Tibial nerve (tissue), 4 donors: ENCODE measurements at places on chromosomes 16 and 17. TPM values are rescaled to one million over a fixed set of nuclear protein-coding genes. Genes with fewer than 3 reads are reported as not detected.

The DPEP1 gene
- total RNA-seq, result 2.5 TPM

The ALOX15B gene
- 14.4 TPM for total RNA-seq

The HLF gene
- 19.5 TPM for total RNA-seq

The MYH8 gene
- not detected for total RNA-seq

The TP53TG3F gene
- not detected for total RNA-seq

The VWA3A gene
- total RNA-seq, result not detected

DNA sequence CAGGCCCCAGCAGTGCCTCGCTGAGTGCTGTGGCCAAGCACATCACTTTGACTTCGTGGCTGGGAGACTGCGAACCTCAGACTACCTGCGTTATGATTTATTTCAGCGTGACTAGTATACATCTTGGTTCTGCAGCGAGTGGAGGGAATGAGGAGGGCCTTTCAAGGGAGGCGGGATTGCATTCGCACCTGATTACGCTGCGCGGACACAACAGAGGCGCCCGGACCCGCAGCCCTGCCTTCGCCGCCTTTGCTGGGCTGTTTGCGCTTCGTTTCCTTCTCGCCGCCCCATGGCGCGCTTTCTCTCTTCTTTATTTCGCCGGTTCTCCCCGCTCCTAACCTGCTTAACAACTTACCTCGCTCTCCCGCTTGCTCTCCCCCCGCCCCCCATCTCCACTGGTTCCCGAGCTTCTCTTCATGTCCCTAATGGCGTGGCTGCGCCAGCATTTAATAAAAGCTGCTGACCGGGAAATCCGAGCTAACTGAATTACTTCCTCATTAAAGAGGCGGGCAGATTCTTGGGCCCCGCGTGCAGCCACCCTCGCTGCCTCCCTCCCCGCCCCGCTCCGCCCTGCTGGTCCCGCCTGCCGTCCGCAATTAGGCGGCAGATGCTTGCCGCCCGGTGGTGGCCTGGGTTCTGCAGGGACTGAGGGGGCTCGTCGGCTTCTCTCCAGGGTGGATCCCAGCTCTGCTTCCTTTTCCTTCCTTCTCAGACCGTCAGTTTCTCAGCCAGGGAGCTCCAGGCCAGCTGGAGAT, 257.6 kb upstream of the SDK2 start:
- H3K4me1 ChIP-seq, result no peaks in the 10 kb centered on the region
- peak; percentile 21 for DNase-seq
- no peaks in the 10 kb centered on the region for H3K27me3 ChIP-seq
- no peaks in the 10 kb centered on the region for H3K36me3 ChIP-seq
- H3K4me3 ChIP-seq, result no peak overlapping the region

DNA sequence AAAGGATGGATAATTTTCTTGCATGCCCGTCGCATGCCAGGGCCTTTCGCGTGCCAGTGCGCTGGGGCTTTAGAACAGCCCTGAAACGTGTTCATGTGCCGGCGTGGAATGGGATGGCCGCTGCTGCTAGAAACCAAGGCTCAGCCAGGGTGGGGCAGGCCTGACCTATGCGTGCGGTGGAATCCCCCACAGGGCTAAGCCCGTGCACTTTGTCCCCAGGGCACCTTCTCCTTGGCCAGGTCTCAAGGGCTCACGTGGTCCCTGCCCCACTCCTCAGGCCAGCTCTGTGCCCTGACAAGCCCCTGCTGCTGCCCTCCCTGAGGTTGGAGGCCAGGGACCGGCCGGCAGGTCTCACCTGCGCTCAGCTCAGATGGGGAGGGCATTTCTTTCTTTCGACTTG, 13.1 kb upstream of the RNF213 start:
- H3K4me1 ChIP-seq, result no peaks in the 10 kb centered on the region
- no peak overlapping the region for H3K4me3 ChIP-seq
- no peak overlapping the region for H3K27ac ChIP-seq
- H3K27me3 ChIP-seq, result no peaks in the 10 kb centered on the region
- DNase-seq, result no peak

DNA sequence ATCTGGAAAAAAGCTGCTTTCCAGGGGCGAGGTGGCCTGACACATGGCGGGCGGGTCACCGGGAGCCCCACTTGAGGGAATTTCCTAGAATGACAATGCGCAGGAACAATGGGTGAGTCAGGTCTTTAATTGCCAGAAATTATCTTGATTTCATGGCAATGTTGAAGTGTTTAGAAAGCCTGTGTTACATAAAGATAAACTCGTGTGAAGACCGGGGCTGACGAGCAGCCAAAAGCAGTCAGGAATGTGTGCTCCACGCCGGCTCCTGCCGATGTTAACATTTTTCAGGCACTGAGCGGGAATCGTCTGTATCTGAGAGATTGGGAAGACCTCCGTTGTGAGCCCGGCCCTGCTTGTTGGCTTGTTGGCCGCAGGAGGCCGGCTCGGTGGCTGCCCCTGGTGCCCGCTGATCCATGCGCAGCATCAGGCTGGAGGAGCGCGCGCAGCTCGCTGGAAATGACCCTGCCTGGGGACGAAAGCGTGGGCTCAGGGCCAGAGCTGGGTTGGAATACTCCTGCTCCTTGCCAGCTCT, 353.1 kb downstream of the FOXL1 start:
- no peak overlapping the region for H3K27ac ChIP-seq
- H3K27me3 ChIP-seq, result no peaks in the 10 kb centered on the region
- H3K36me3 ChIP-seq, result no peaks in the 10 kb centered on the region
- DNase-seq, result no peak

DNA sequence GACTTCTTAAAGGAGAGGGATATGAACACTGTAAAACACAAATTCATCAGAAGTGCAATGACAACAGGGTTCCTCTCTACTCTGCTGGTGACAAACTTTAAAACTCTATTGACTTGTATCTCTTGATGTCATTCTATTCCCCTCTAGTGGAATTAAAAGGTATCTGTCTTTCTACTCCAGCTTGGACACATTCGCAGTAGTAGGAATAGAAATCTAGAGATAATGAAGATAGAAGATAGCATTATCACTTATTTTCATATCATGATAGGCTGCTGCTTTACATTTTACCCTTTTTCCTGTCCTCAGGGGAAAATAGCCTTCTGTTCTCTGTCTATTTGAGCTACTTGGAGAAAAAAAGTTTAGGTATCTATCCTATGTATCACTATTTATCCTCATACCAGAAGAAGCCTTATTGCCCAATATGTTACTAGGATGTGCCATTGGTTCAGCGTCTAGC, 209.6 kb upstream of the CACNG5 start:
- no peak for DNase-seq
- no peak overlapping the region for H3K27ac ChIP-seq
- H3K36me3 ChIP-seq, result no peaks in the 10 kb centered on the region
- no peak overlapping the region for H3K4me3 ChIP-seq

DNA sequence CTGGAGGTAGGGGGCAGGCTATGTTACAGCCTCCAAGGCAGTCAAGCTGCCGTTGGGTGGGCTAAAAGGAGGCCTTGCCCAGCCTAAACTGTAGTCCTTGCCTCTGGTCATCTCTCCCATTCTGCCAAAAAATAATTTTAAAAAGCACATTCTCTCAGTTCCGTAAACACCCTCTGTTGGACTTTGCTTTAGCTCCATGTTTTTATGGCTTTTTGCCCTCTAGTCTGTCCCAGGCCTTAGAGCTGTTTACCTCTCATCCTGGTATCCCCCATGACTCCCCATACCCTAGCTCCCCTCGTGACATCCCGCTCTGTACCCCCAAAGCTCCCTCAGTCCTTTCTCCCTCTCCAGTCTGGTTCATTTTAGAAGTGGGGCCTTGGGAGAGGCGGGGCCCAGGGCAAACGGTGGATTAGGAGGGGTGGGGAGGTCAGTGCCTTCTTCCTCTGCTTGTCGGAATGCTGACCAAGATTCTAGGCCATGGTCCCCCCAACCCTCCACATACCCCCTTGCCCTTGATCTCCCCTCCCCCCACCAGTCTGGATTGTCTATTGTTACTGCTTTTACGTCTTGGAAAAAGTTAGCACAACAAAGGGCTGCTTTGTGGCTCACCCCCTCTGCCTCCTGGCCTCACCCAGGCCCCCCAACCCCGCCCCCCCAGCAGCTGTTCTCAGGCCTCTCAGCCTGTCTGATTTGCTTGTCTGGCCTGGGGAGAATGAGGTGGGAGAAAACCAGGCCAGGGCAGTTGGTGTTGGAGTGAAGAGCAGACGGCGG, 18.4 kb downstream of the GJD3 start:
- H3K36me3 ChIP-seq, result no peaks in the 10 kb centered on the region
- DNase-seq, result no peak
- peak overlapping the region; percentile 96 for H3K27ac ChIP-seq
- H3K4me3 ChIP-seq, result peak overlapping the region; percentile 95

GRCh38 chr17:19631905-19632304, 16.6 kb upstream of the ALDH3A2 start:
- no peaks in the 10 kb centered on the region for H3K36me3 ChIP-seq
- H3K27me3 ChIP-seq, result no peaks in the 10 kb centered on the region
- no peaks in the 10 kb centered on the region for H3K4me1 ChIP-seq
- no peak overlapping the region for H3K27ac ChIP-seq

DNA sequence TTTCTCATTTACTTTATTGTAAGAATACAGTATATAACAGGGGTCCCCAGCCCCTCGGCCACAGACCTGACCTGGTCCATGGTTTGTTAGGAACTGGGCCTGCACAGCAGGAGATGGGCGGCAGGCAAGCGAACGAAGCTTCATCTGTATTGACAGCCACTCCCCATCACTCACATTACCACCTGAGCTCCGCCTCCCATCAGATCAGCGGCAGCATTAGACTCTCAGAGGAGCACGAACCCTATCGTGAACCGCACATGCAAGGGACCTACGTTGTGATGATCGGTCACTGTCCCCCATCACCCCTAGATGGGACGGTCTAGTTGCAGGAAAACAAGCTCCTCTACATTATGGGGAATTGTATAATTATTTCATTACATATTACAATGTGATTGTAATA, 410.6 kb downstream of the SLC39A11 start:
- no peaks in the 10 kb centered on the region for H3K27me3 ChIP-seq
- no peak overlapping the region for H3K27ac ChIP-seq
- H3K36me3 ChIP-seq, result no peaks in the 10 kb centered on the region
- no peak for DNase-seq
- H3K4me3 ChIP-seq, result no peak overlapping the region

- no peaks in the 10 kb centered on the region for H3K36me3 ChIP-seq
- no peak overlapping the region for H3K27ac ChIP-seq
- no peak for DNase-seq
- H3K4me1 ChIP-seq, result no peaks in the 10 kb centered on the region
- no peaks in the 10 kb centered on the region for H3K27me3 ChIP-seq
Observed at GRCh38 chr17:39555368-39555767, 52.4 kb downstream of the NEUROD2 start.

DNA sequence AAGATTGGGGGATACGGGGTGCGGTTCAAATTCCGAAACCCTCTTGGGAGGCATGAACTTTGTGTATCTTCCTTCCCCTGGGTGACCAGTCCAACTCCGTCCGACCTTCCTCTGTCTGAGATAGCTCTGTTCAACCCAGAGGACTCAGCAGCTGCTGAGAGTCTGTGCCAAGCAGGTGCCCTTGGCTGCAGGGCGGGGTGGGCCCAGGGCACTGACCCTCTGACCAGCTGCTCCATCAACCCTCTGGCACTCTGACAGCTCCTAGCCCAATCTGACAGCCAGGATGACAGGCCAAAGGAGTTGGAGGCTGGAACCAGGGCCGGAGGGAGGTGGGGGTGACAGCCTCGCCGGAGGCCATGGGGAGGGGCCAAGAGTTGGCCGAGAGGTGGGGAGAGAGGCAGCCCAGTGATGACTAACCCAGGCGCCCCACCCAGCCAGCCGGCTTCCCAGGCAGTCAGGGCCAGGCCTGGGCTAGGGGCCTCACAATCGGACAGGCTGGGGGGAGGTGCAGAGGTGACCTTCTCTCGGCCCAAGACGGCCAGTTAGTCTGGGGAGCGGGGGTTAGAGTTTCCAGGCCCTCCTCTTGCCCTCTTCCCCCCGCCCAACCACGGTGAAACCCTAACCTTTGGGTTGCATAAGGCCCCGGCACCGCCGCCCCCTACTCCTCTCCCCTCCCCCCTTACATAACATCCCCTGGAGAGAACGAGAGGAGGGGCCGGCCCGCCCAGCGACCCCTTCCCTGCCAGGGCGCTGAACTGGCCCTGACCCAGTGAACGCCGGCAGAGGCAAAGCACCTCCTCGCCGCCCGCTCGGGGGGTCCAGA, 5.0 kb upstream of the TLCD2 start:
- DNase-seq, result peak; percentile 83
- peaks cover 38% of the 10 kb centered on the region for H3K4me1 ChIP-seq
- peak overlapping the region; percentile 95 for H3K4me3 ChIP-seq
- no peaks in the 10 kb centered on the region for H3K27me3 ChIP-seq
- H3K27ac ChIP-seq, result peak overlapping the region; percentile 100

- no peaks in the 10 kb centered on the region for H3K36me3 ChIP-seq
- no peaks in the 10 kb centered on the region for H3K4me1 ChIP-seq
- DNase-seq, result no peak
- H3K27ac ChIP-seq, result no peak overlapping the region
- no peak overlapping the region for H3K4me3 ChIP-seq
Observed at GRCh38 chr16:76670125-76670857, 393.1 kb downstream of the CNTNAP4 start.

DNA sequence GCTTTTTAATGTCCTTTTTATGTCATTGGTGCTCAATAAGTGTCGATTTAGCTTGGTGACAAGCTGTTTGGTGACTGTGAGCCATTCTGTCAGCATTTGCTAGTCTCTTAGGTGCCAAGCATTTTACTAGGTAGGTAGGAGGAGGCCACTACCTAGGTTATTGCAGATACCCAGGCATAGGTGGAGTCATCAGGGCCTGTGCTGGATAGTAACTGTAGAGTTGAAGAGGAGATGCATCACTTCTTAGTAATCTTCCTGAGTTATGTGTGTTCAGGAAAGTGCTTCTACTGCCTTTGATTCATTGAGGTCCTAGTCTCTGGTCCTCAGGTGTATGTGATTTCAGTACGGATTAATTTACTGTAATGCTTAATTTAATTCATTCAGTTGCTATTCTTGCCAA, 17.7 kb downstream of the USP10 start:
- no peak for DNase-seq
- H3K4me1 ChIP-seq, result peaks cover 10% of the 10 kb centered on the region
- no peak overlapping the region for H3K27ac ChIP-seq
- no peak overlapping the region for H3K4me3 ChIP-seq
- H3K27me3 ChIP-seq, result no peaks in the 10 kb centered on the region

DNA sequence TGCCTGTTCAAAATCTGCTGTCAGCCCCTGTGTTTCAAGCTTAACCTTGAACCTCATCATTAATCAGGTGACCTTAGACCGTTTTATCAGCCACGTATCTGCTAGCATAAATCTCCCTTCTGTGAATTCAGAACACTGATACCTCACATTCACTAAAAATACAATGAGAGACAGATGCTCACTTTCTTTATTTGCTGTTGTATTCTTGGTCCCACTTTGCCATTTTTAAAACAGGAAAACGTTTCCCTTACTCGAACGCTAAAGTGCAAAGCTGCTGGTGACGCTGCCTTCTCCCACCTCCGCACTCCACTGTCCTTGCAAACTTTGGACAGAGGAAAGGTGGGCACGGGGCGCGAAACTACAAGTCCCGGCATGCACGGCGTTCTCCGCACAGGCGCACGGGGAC, 220 bp upstream of the ARHGAP44 start:
- peak; percentile 14 for DNase-seq
- H3K36me3 ChIP-seq, result no peaks in the 10 kb centered on the region
- peak overlapping the region; percentile 67 for H3K4me3 ChIP-seq
- no peaks in the 10 kb centered on the region for H3K27me3 ChIP-seq

- no peak overlapping the region for H3K4me3 ChIP-seq
- no peak for DNase-seq
- no peak overlapping the region for H3K27ac ChIP-seq
- no peaks in the 10 kb centered on the region for H3K36me3 ChIP-seq
Observed at GRCh38 chr17:34076743-34077631, 178.1 kb upstream of the CCL2 start.

- no peaks in the 10 kb centered on the region for H3K36me3 ChIP-seq
- no peak overlapping the region for H3K4me3 ChIP-seq
- H3K27me3 ChIP-seq, result no peaks in the 10 kb centered on the region
- DNase-seq, result no peak
Observed at GRCh38 chr16:19960183-19960582, 75.5 kb upstream of the GPRC5B start.
